ENCODE measurements at places on chromosomes 1 and 21.

- DNase-seq: peak; percentile 92
Measured at GRCh38 chr1:235160957-235161684, at the start of gene RBM34. RBM34 (minus strand) TSS chr1:235161250; CDS start chr1:235161226, 24 bp downstream.

DNA sequence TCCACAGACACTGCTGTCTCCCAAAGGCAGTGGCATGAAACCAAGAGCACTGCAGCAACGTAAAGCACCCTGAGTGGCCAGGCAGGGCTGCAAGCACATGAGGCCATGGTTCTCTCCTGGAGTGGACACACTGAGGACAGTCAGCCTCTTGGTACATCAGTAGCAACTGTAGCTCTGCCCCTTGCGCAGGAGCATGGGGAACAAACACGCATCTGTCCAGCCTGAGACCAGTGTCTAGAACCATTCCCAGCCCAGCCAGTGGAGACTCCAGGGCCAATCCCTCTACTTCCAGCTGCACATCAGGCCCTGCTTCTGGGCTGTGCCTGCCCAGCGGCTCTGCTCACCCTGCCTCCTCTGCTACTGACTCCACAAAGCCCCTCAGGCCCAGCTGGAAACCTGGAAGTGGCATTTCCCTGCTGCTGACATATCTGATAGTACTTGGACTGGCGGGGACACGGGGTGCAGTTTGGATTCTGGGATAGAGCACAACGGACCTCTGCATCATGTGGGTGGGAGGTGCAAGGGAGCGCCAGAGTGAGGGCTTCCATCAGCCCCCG is 49.0 kb downstream of the TOR1AIP2 start:
- DNase-seq: no peak

DNA sequence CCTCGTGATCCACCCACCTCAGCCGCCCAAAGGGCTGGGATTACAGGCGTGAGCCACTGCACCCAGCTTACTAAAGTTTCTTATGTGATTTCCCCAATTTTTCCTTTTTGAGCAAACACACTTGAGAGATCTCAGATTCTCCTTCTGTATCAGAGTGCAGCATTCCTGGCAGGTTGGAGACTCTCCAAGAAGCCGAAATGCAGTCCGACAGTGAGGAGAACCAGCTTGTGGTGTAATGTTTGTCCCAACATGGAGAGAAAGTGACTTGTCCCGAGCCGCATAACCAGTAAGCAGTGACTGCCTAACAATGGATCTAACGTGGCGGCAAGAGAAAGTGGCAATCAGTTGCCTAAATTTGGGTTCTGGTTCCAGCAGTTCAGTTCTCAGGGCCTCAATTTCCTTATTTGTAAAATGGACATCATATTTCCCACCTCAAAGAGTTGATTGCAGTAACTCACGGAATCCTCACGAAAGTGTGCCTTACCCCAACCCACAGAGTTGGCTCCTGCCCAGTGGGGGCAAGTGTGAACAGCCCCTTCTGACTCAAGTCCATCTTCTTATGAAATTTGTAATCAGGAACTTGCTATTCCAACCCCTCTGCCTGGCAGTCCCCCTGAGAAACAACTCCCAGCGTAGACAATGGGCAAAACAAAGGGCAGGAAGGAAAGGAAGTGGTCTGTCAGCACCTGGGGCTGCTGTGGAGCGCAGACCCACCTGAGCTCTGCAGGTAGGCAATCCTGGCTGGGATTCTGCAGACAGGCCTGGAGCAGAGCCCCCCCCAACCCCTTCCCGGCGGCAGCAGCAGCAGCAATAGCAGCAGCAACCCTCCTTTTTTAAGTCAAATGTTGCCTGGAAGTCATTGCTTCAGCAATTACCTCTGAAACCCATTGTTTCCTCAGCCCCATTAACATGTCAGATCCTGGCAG is 223.6 kb upstream of the POU3F1 start:
- no peak for DNase-seq

GRCh38 chr1:14686701-14687100 is 88.2 kb downstream of the KAZN start:
- DNase-seq: no peak

DNA sequence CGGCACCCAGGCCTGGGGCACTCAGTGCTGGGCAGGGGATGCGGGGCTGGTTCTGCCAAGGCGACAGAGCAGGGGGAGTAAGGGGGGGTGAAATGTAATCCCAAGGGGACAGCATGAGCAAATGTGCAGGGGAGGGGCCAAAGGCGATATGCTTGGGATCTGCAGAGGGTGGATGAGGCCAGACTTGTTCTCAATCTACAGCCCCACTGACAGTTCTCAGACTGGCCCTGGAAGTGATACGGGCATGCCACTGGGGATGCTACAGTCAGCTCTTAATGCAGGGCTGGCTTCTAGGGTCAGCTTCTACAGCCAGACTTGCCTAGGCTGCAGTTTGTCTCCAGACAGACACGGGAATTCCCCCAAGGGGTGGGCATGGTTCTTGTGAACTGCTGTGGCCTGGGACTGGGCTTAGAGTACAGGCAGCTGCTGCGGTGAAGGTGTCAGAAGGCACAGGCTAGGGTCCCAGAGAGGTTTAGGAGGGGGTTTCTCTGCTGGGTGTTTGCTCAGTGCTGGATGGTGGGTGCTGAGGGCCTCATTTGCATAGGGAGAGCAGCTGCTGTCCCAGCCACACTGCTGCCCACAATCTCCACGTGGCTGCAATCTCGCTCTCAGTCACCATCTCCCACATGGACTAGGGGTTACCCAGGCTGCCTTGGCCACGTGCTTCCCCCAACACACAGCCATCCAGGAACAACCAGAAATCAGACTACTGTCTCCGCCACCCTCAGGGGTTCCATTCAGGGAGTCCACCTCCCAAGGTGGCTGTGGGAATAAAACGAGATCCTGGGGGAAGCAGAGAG is 190.1 kb downstream of the HIVEP3 start:
- no peak for DNase-seq

DNA sequence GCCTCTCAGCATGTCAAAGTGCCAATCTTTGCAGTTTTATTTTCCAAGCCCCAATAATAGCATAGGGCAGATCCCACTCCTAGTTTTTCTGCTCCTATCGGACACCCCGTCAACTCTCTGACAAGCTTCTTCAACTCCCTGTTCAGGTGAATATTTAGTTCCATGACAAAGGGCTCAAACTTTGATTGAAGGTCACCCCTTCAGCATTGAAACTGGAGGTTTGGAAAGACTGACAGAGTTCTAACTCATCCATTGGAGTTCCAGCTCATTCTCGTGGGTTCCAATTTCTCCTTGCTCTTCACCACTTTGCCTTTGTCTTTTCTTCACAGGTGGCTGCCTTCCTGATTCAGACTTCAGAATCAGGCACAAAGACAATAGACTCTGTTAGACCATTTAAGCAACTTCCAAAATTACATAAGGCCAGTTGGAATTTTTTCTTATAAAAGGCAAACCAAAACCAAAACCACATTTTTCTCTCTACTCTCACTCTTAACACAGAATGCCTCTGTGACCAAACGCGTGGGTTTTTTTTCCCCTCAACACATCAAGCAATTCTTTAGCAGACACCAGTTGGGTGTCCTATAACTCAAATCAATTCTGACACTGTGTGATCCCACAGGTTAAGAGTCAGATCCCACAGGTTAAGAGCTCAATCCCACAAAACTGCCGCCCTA is 169.3 kb upstream of the USP25 start:
- no peak for DNase-seq

Data from Kasumi-1 (cell line).